ENCODE measurements at places on chromosomes 1 and 21.

- DNase-seq = no peak
Observed at GRCh38 chr1:186747661-186748060, 67.4 kb upstream of the PTGS2 start.

DNA sequence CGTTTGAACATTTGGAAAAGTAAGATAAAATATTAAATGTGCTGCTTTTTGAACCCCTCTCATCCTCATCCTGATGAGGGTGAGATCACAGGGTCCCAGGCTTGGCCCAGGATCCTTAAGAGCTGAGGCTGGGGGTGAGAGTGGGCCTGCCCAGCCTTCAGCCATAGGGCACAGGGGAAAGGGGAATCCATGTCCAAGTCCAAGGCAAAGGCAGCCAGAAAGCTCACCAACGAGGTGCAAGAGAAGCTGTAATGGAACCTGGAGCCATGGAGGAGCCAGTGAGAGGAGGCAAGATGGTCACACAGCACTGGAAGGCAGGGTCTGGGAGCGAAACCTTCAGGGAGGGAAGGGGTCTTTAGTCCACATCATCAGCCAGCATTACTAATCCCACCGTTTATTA, 191.9 kb downstream of the RRAGC start:
- DNase-seq = no peak

- DNase-seq = peak; percentile 18
Observed at GRCh38 chr1:60598041-60598910, 484.1 kb upstream of the NFIA start.

GRCh38 chr1:3442901-3443300, 11.6 kb upstream of the ARHGEF16 start:
- no peak for DNase-seq

DNA sequence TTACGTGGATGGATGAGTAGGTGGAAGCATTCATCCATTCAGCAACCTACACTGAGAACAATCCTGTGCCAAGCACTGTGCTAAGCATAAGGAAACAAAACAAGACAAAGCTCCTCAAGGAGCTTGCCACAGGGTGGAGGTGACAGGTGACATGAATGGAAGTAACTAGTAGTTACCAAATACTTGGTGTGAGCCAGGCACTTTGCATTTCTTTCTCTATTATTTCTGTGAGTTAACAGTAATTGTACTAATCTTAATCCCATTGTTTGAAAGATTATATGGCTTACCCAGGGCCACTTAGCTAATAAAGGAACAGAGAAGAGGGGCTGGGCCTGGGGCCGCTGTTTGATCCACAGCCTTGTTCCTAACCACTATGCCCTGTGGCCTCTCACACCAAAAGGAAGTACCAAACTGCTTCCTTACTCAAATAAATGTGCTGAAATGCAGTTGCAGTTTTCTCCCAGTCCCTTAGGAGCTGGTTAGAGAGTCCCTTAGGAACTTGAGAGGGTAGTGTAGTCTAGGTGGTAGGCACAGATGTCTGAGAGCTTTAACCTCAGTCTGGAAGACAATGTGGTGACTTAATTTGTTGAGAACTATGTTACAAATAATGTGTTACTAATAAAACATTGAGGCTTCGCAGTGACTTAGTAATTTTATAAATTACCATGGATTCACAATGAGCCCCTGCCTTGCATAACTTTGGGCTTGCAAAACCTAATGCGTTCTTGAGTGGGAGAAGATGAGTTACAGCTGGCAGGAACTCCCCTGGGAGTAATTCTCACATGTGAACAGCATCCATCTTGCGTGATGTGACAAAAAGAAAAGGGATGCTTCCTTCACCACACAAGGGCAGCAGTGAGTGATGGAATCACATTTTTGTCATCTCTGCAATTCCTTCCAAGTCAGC, 69.8 kb downstream of the MPZL1 start:
- DNase-seq = peak; percentile 47

DNA sequence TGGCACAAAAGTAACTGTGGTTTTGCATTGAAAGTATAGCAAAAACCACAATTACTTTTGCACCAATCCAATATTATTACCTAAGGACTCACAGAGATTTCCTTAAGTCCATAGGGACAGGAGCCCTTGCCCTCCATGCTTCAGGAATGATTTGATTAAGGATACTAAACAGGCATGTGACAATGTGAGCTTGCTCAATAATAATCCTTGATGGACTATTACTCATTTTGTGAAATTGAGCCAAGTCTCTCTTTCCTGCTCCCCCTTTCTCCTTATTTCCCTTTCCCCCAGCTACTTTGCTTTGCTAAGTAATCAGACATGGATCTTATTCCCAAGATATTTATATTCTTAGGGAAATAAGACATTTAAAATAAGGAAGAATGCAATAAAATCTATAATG, 21.6 kb upstream of the RGL1 start:
- no peak for DNase-seq

GRCh38 chr1:151221616-151222015, 23.3 kb downstream of the PIP5K1A start:
- no peak for DNase-seq

- no peak for DNase-seq
Observed at GRCh38 chr1:163571950-163572349, 250.2 kb downstream of the NUF2 start.

- no peak for DNase-seq
Observed at GRCh38 chr1:27993241-27993640, 33.5 kb downstream of the XKR8 start.

- no peak for DNase-seq
Observed at GRCh38 chr1:35764283-35764682, 5.5 kb downstream of the CLSPN start.

- no peak for DNase-seq
Observed at GRCh38 chr1:57393058-57393584, 30.7 kb downstream of the DAB1 start.

Measured in astrocyte of the spinal cord (primary cell).